ENCODE measurements at places on chromosomes 12 and 14. TPM values are rescaled to one million over a fixed set of nuclear protein-coding genes. Genes with fewer than 3 reads are reported as not detected.

The OR11H12 gene
- total RNA-seq: not detected

GRCh38 chr12:72677139-72677538, 405.0 kb downstream of the TRHDE start:
- DNase-seq: no peak

The KRT85 gene
- total RNA-seq: not detected

DNA sequence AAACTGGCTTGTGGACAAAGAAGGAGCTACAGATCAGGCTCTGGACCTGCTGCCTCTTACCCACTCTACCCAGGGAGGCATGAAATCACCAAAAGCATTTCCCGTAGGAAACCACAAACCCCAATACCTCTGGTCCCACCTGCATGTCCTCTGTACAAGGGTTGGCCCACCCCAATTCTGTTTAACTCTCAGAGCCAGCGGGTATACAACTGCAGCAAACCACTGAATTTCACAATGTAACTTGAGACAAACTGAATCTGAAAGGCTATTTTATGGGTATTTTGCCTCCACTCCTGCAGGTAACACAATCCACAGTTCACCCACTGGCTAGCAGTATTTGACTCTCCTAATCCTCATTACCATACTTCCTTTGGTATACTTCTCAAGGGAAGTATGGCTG, 16.5 kb downstream of the SIX1 start:
- DNase-seq: no peak

The MIS18BP1 gene
- total RNA-seq: 18.7 TPM

DNA sequence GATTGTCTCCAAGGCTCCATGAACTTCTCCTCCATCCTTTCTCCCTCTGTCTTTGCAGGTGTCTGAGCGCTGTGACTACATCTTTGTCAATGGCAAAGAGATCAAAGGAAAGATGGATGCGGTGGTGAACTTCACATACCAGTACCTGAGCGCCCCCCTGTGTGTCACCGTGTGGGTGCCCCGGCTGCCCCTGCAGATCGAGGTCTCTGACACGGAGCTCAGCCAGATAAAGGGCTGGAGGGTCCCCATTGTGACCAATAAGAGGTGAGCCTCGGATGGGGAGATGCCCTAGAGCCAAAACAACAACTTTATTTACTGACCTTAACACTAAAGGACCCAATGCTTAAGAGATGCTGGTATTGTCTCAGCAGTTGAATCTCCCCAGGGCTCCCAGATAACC, 130.0 kb downstream of the SLC15A4 start:
- DNase-seq: no peak

DNA sequence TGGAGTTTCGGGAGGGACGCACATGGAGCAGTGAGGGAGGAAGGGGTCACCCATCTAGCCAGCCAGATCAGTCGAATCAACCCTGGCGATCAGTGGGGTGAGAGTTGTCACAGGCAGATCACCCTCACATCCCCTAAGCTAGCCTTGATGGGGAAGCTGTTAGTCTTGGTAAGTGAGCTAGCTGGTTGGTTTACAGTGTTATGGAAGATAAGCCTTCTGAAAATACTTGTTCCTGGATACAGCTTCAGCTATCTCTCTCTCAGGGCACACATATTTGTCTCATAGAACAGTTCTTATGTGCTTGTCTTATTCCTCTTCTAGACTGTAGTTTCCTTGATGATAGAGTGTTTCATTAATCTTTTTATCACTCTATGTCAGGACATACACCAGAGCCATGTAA, 26.2 kb upstream of the MANSC4 start:
- no peak for DNase-seq

GRCh38 chr12:111048991-111049390, 128.6 kb upstream of the MYL2 start:
- no peak for DNase-seq

GRCh38 chr14:69614592-69614991, 3.2 kb downstream of the SUSD6 start:
- no peak for DNase-seq

DNA sequence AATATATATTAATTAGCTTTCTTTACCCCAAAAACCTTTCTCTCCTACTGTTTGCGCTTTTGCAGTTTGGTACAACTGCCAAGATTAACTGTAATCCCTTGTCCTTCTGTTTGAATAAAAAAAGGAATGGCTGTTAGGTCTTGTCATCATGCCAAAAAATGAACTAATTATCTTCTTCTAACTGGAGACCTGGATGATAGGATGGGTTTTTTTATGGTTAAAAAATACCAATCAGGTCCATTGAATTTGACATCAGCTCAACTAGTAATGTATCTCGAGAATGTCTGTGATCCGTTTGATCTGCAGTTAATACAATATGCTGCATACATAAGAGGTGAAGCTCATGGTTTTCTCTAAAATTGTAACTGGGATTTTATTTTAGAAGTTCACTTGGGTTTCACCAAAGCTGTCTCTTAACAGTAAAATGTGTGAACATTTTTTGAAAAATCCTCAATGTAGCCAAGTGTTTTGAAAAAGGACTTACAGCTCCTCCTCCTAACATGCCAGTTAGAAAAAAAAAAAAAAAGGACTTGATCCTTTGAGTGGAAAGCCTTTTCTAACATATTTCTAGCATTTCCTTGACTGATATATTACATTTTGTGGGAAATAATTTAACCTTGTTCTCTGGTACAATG, 96.8 kb downstream of the SRGAP1 start:
- no peak for DNase-seq

GRCh38 chr14:93035917-93036651, 79.6 kb downstream of the ITPK1 start:
- no peak for DNase-seq

DNA sequence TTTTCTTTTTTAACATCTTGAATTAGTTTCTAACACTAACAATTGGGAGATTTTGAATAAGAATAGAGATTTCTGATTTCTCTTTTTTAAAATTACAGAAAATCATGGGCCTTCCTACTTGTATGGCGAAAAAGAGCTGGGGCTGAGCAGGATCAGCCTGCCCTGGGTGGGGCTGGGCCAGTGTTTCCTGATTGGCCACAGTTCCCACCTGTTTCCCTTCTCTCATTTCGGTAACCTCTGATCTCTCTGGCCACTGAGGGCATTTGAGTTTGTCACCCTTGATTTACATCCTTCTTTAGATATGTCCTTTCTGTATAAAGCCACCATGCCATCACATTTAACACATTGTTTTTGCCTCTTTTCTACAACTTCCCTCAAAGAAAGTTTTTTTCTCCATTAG, 254.2 kb downstream of the ZFP36L1 start:
- no peak for DNase-seq

DNA sequence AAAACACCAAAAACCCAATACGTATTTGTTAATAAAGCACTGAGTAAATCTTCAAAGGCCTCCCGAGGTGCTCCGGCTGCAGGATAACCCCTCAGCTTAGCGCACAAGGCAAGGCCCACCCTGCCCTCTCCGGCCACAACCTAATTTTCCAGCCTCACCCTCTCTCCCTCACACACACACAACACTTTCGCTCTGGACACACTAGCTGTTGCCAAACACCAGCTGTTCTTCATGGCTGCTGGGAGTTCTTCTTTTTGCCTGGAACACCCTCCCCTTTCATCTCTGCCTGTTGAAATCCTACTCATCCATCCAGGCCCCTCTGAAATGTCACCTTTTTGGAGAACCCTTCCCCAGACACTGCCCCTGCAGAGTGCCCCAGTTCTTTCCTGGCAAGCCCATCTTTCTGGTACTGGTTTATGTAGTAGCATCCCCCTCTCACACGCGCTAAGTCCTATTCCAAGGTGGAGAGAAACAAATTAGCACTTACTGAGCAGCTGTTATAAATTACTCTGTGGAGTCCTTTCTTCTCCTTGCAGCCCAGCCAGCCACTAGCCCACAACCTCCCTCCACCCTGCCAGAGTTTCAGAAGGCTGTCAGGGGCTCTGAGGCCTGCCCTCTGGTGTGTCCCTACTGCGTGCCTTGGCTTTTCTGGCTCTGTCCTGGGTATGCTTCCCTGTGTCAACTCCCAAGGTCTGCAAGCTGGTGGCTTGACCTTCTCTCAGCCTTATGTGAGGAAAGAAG, 805 bp upstream of the CRACR2A start:
- no peak for DNase-seq

DNA sequence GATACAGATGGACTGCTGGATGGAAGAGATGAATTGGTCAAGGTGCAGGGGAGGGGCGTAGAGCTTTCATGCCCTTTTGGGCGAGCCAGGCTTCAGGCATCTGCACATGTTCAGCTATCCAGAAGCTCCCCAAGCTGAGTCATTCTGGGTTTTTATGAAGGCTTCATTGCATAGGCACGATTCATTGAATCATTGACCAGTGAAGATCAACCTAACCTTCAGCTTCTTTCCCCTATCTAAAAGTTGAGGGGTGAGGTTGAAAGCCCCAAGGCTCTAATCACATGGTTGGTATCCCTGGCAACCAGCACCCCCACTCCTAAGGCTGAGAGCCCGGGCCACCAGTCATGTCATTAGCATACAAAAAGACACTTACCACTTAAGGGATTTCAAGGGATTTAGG, 36.3 kb downstream of the RPS29 start:
- DNase-seq: no peak

GRCh38 chr12:68113644-68114043, 45.9 kb downstream of the IFNG start:
- no peak for DNase-seq

DNA sequence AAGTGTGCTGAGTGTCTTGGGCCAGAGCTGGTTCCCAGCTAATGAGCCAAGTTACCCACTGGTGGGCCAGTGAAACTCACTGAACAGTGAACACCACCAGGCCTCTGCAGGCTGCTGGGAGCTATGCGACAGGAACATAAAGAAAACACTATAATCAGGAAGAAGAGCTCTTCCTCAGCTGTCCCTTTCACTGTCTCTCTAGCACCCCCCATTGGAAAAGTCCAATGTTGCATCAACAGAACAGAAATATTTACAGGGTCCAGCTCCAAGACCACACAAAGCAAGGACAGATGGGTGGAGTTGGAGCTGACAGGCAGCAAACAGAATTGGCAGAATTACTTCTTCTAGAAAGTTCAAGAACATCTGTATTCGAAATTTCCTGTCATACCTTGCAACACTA, 903.6 kb upstream of the TMEM132C start:
- no peak for DNase-seq

DNA sequence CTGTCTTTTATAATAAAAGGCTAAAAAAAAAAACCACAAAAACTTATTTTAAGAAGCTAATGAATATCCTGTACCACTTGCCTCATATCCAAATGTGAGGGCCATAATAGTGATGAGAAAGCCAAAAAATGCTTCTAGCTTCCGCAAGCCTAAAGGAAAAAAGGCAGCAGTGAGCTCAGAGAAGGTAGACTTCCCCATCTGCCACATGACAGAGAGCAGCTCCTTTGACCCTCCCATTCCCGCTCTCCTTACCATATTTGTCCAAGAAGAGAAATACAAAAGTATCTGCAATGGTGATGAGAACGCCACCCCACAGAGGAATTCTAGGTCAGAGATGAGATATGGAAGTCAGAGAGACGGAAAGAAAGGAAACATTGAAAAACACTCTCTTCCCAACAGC, 27.1 kb downstream of the SLC11A2 start:
- no peak for DNase-seq

GRCh38 chr12:96091833-96092232, 56.4 kb upstream of the LTA4H start:
- DNase-seq: no peak

Data from thoracic aorta (tissue), 2 donors.